ENCODE measurements at places on chromosomes 4 and X. TPM values are rescaled to one million over a fixed set of nuclear protein-coding genes. Genes with fewer than 3 reads are reported as not detected.

DNA sequence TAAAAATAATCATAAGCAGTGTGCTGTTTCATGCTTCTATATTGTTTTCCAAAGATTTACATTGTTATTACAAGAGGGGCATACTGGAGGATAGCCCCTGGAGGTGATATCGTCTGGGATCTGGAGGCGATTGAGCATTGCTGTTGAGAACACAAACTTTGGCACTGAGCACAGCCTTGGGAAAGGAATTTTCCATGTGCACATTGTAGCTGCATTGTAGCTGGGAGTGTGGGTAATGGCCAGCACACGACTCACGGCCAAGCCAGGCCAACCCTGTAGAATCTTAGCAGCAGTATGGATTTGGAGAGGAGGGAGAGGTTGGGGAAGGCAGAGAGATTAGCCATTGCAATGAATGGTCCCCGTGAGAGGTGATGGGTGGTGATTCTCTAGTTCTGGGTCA lies 121.9 kb downstream of the SMIM20 start:
- no peak for DNase-seq

COMMD8 gene
- 33.5 TPM for total RNA-seq

- DNase-seq = no peak
Measured at GRCh38 chrX:151790481-151791160, 56.1 kb downstream of the CNGA2 start.

DNA sequence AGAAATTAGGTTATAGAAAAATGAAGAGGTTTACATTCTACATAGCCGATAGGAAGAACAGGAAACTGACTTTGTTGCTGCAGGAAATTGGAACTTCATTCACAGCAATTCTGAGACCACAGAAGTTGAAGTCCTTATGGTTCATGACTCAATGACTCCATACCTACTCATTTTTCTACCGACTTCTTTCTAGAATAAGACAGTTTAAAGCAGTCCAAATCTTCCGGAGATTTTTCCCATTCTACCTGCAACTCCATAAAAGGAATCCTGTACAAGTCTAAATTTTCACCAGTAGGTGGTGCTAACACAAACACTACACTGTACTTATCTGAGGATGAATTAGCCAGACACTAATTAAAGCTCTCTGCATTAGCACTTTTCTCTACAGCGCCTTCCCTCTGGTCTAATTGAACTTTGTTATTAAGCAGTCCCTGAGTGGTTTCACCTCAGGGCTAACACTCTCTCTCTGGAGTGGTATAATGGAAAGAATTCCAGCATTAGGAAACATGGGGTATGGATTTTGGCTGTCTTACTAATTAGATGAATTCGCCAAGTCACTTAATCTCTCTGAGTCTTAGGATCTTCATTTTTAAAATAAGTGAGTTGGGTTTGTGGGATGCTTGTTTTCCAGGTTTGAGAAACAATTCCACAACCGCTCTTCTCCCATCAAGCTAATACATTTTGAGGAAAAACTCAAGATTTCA lies 167.9 kb downstream of the SMIM20 start:
- DNase-seq = no peak

DNA sequence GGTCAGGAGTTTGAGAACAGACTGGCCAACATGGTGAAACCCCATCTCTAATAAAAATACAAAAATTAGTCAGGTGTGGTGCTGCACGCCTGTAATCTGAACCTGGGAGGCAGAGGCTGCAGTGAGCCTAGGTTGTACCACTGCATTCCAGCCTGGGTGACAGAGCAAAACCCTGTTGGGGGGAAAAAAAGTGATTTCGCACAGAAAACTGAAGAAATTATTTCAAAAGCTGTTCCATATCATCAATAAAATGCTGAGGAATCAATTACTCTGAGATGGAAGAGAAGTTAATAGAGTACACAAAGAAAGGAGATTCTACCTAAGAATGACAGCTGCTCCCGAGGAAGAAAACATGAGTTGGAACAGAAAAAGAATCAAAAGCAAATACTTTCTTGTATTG lies 95.9 kb downstream of the PDGFC start:
- DNase-seq = no peak

DNA sequence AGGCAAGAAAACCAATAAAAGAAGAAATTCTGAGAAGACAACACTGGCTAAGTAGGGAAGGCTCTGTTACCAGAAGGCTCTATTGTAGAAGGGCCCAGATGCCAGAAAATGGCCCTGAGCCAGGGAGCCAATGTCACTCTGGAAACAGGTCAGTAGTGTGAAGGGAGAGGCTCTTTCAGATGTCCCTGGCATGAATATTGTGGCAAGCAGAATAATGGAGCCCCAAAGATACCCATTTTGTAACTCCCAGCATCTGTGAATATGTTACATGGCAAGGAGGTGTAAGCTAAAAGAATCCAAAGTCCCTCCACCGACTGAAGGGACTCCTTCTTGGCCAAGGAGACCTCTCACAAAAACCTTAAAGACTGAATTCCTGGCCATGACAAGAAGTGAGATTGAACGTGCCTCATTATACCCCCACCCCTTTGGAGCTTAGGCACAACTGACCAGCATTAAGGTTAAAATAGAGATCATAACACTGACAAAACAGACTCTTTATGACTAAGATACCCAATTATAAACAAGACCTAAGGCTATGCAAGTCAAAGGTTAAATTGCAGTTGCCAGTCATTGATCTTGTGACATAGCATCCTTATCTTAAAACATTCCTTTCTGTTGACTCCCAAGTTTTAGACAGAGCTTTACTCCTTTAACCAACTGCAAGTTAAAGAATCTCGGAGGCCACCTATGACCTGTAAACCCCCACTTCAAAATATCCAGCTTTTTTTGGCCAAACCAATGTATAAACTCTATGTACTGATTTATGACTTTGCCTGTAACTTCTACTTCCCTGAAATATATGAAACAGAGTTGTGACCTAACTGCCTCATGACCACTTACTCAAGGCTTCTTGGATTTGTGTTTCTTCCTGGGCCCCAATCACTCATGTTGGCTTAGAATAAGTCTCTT lies 42.2 kb upstream of the SMIM10 start:
- peak; percentile 44 for DNase-seq

GRCh38 chr4:2866160-2866861 lies 22.7 kb downstream of the ADD1 start:
- DNase-seq = no peak

- no peak for DNase-seq
Measured at GRCh38 chrX:55451141-55451540, 786 bp upstream of the MAGEH1 start.

DNA sequence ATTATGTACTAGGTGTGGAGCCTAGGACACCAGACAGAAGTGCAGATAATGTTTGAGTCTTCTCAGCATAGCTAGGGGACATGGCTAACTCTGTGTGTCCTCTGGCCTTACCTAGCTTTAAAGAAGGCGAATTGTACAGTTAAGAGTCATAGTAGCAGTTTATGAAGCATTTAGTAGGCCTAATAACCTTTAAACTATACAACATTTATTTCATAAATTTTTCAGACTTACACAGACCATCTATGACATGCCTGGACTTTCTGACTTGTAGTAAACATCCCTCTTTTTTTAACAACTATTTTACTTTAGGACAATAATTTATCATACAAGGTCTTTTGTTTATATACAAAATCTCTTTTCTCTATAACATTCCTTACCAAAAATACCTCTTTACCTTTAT lies 37.4 kb downstream of the ETNPPL start:
- DNase-seq = peak; percentile 29

TAPT1 gene
- total RNA-seq = 10.1 TPM

- DNase-seq = no peak
Measured at GRCh38 chr4:54662901-54663585, 5.3 kb downstream of the KIT start.

DNA sequence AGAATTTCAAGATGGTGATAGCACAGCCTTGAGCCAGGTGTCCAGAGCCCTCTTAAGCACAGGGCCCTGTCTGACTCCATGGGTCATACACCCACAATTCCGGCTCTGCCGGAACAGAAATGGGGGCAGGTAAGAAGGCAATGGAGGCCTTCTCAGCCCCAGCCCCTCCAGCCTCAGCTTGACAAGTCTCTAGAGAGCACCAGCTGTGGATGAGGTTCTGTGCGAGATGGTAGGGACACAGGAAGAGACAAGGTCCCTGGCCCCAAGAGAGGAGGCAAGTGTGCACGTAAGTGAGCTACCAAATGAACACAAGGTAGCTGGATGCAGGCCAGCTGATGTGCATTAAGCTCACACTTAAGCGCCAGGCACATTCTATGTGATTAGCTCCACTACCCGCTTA lies 2.4 kb upstream of the PRRG3 start:
- no peak for DNase-seq

GRCh38 chr4:157045507-157046127 lies 30.3 kb upstream of the GLRB start:
- DNase-seq = peak; percentile 32

GRCh38 chrX:131779741-131780140 lies 235.9 kb downstream of the OR13H1 start:
- no peak for DNase-seq

DNA sequence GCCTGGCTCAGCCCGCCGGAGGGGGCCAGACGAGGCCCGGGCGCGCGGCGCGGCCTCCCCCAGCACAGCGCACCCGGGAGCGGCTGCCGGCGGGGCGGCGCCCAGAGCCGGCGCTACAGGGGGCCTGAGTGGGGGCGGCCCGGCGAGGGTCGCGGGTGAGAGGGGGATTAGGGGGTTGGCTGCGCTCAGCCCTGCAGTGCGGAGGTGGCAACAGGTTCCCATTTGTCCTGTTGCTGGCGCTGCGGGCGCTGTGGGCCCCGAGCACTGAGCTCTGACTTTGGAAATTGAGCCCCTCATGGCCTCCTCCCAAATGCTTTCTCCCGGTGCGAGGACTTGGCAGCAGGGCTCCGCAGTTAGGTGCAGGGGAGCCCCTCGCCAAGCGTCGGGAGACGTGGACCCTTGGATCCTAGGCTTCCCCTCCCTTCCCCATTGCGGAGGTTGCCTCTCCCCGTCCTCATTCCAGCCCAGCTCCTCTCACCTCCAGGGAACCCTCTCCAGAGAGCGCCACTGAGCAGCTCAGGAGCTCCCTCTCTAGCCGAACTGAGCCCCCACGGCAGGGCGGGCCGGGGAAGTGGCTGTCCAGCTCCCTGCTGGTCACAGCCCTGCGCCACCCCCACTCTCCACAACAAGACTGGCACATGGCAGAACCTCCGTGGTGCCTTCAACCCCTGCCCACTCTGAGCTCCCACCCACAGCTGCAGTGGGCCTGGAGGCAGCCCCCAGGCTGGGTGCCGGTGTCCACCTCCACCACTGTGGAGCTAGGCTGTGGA lies 2.5 kb upstream of the DUSP9 start:
- DNase-seq = no peak

DNA sequence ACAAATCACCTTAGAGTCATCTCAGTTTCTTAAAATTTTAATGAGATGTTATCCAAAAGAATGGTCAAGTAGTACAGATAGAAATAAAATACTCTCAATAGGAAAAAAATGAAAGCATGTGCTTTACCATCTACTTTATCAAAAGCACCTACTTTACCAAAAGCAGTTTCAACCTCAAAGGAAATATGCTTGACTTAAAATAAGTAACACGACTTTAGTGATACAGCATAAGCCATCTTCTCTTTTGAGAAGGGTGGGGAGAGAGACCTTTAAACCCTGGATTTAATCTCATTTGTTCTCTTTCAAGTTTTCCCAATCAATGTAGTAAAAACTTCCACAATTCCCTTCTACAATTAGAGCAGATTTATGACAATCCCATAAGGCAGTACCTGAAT lies 26.5 kb downstream of the OTUD4 start:
- DNase-seq = no peak

GRCh38 chr4:26822546-26822945 lies 38.1 kb upstream of the STIM2 start:
- no peak for DNase-seq

HCFC1 gene
- total RNA-seq = 46.0 TPM
